RPMI7951 (cell line): ENCODE measurements at places on chromosomes 5 and 9. TPM values are rescaled to one million over a fixed set of nuclear protein-coding genes. Genes with fewer than 3 reads are reported as not detected.

PCDHAC2 gene
- total RNA-seq, result not detected in 2 replicates

SERF1A gene
- total RNA-seq, result 11.5 and 15.6 TPM in 2 replicates

SLC34A1 gene
- total RNA-seq, result not detected in 2 replicates

CATSPER3 gene
- not detected in 2 replicates for total RNA-seq

DNA sequence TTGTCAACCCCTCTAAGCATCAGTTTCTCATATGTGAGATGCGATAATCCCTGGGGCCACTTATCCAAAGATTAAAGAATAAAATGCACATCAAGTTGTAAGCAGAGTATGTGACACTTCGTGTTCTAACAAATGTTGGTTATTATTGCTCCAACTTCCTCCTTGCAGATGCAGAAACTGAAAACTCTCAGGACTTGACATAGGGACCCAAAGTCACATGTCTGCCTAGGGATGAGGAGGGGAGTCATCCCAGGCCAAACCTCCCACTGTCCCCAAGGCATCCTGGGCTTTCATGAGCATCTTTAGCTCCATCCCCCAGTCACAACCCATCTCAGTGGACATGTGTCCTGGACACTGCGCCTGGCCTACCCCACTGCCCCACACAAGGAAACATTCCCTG is 27.5 kb upstream of the SYK start:
- DNase-seq, result no peak

GRCh38 chr5:83470526-83471404 is 779 bp upstream of the VCAN start:
- DNase-seq, result no peak

DNA sequence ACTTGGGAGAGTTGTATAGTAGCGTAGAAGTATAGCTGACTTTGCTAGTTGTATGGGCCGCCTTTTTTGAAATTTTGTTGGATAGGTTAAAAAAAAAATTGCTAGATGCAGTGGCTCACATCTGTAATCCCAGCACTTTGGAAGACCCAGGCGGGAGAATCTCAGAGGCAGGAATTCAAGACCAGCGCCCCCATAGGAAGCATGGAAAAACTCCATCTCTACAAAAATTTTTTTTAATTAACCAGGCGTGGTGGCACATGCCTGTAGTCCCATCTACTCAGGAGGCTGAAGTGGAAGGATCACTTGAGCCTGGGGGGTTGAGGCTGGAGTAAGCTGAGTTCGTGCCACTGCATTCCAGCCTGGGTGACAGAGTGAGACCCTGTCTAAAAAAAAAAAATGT is 59.2 kb downstream of the SMC5 start:
- no peak for DNase-seq

DNA sequence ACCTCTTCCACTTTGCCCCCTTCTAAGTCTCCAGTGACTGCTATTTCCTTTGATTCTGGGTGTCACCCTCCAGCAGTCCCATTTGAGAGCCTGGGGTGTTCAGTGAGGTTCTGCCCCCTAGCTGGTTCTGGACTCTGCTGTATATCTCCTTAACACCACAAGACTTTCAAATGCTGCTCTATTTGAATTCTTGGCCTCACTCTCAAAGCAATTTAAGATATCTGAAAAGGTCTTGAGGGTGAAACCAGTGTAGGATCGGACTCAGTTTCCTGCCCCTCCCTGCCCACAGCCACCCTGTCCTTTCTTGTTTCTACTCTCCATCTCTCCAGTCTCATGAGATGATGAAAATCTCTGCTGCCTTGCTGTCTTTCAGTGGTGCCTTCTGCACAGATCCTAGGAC is 280.9 kb downstream of the TENT4A start:
- no peak for DNase-seq

- DNase-seq, result no peak
Measured at GRCh38 chr9:71790296-71790695, 22.0 kb upstream of the CEMIP2 start.

DNA sequence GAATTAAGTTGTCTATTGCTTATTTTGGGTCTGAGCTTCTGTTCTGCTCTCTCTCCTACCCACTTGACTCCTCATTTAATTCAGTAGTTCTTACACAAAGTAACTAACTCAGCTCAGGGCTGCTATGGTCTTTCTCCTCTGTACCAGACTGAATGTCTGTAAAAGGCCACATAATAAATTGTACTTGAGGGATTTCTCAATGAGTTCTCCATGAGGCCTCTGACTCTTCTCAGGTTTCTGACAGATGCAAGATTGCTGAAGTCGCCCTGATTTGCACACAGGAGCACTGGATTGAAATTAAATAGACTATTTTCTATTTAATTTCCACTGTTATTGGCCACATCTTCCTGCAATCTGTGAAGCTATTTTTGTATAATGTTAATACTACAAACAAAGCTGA is 2.9 kb downstream of the IQGAP2 start:
- no peak for DNase-seq

DNA sequence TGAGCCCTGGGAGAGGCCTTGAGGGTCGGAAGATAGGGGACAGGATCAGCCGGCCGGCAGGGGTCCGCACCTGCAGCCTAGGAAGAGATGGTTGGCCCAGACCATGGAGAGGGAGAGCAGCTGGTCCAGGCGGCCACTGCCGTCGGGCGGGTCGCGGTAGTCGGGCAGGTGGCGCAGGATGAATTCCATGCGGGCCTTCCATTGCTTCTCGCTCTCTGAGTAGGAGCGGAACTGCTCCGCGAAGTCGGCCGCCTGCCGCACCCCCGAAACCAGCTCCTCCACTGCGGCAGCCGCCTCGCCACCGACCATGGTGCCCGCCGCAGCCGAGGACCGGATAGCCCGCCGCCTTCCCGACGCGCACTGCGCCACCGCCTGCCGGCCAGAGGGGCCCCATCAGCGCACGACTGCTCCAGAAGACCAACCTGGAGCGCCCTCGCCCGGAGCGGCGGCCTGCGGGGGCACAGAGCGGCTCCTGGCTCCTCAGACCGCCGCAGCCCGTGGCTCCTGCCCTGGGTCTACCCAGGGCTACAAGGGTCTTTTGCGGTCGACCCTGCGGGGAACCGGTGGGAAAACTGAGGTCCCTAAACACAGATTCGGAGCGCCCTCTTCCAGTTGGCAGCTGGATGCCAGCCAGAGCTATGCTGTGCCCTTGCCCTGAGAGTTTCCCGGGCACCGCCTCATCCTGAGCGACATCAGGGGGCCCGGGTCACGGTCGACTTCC is at the start of gene CDKN2AIPNL:
Gene CDKN2AIPNL (minus strand): TSS at position 336 of the 721 bp plus-strand sequence. CDS start 27 bp downstream, at position 309.
- DNase-seq, result peak; percentile 80

DNA sequence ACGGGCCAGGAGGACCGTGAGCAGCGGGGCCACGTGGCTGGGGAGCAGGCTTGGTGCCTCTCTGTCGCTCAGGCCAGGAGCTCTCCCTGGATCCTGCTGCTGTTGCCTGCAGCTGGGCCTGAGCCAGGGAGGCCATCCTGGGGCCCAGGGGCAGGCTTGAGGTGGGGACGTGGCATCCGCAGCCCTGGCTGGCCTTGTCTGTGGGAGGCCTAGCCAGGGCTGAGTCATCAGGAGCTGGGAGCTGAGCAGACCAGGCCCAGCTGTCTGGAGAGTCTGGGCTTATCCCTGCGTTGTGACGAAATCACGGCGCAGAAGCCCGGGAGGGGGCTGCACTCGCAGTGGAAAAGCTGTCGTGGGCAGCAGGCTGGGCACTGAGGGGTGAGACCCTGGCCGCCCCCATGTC is 138.8 kb upstream of the COL5A1 start:
- peak; percentile 98 for DNase-seq

DNA sequence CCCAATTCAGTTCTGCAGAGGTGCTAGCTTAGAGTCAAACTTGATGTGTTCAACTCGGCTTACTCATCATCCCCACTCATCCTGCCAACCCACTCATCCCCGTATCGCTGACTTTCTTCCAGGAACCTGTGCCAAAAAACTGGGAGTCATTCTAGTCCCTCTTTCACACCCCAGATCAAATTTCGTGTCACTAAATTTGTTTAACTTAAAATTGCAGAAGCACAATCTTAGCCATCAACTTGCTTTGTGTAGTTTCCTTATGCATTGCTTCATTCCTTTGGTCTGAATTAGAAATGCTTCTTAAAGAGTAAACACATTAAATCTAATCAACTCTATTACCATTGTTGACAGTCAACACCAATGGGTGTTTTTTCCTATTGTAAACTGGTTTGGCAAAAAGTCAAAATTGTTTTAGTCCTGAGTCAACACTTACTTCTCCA is 162.4 kb downstream of the TTC39B start:
- no peak for DNase-seq

DNA sequence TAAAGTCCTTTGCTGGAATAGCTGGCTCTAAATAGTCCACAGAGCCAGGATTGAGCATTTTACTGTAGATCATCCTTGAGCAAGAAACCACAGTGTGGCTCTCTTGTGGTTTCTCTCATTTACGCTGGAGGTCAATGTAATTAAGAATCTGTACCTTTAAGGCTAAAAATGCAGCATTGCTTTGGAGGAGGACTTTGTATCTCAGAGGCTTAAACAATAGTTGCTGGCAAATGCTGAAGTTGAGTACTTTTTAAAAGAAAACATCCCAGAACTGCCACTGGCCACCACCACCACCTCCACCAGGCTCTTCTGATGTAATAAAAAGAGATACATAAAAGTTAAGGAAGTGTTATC is 177.3 kb upstream of the ADAMTSL1 start:
- DNase-seq, result peak; percentile 56

GRCh38 chr5:82334085-82334692 is 56.0 kb upstream of the RPS23 start:
- no peak for DNase-seq

DNA sequence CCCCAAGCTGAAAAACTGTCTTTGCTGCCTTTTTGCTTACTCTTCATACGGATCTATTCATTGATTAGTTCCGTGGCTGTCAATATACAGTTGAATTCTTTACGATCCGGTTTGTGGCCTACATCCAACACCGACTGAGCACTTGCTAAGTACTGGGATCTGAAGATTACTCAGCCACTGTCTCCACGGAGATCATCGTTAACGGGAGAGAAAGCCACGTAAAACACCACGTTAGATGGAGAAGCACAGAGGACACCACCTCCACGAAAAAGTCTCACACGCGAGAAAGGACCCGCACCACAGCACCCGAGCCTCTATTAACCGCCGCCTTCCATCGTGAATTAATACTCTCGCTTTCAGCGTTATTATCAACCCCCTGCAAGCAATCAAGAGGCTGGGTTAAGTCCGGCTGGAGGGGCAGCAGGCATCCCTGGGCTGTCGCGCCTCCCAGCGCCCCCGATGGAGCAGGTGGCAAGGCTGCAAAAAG is 650 bp downstream of the ELP1 start:
- peak; percentile 29 for DNase-seq

- no peak for DNase-seq
Measured at GRCh38 chr9:89444274-89444673, 53.6 kb downstream of the SEMA4D start.
